Uterus (tissue), 4 donors: ENCODE measurements at places on chromosomes 3 and 15. TPM values are rescaled to one million over a fixed set of nuclear protein-coding genes. Genes with fewer than 3 reads are reported as not detected.

Gene GUCA1C
- not detected for total RNA-seq

Gene SLC28A2
- not detected for total RNA-seq

- no peak for DNase-seq
Measured at GRCh38 chr3:100972867-100973266, 20.4 kb downstream of the ABI3BP start.

DNA sequence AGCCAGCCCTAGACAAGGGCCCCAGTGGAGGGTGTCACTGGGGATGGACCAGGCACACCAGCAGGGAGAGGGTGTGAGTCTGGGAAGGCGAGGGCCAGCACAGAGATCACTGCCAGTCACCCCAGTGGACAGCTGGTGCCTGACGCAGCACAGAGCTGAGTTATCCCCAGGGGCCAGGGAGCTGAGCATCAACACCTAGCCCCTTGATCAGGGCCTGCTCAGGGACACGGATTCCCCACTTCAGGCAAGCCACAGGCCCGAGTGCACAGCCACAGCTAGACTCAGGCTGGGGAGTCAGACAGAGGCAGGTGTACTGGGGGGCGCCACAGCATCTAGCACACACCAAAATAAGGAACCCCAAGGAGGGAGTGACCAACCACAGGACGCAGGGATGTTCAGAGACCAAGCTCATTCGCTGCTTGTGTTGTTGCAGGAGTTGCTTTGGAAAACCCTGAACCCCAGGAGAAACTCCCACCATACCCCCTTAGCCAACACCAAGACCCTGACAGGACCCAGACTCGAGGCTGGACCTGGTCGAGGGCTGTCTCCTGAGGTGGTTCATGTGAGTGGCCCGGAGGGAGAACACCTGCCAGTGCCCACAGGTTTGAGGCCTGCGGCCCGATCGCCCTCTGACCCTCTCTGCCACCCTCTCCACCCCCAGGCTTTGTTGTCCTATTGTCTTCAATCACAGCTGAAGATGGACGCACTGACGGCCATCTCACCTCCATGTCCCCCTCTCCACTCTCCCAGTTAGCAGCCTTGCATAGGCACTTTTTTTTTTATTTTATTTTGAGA is 146.8 kb downstream of the TPRA1 start:
- no peak for DNase-seq

- DNase-seq: no peak
Measured at GRCh38 chr3:160134454-160134853, 90.8 kb upstream of the C3orf80 start.

Gene PIK3CB
- total RNA-seq: 25.9 TPM

DNA sequence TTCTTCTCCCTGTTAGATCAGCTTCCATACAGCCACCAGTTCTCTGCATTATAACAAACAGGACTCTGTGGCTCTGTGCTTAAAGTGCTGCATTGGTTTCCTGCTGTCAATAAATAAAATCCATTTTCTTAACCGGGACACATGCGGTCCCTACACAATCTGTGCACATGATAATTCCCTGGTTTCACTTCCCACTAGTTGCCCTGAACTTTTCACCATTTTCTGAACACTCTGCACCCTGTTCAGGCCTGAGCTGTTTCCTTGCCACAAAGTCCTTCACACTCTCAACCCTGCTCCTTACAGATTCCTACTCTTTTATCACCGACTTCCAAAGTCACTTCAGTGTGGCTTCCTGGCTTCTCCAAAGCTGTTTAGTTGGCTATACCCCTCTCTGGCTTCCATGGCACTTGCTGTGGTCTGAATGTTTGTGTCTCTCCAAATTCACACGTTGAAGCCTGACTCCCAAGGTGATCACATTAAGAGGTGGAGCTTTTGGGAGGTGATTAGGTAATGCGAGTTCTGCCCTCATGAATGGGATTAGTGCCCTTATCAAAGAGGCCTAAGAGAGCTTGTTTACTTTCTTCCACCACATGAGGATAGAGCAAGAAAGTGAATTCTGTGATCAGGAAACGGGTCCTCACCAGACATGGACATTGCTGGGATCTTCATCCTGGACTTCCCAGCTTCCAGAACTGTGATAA is 233.4 kb downstream of the CHST2 start:
- no peak for DNase-seq

- DNase-seq: no peak
Measured at GRCh38 chr3:197507081-197507480, 48.7 kb downstream of the BDH1 start.
